ENCODE measurements at places on chromosomes 5 and 9.

GRCh38 chr9:28004900-28005299 is 431.6 kb upstream of the C9orf72 start:
- no peak for DNase-seq

DNA sequence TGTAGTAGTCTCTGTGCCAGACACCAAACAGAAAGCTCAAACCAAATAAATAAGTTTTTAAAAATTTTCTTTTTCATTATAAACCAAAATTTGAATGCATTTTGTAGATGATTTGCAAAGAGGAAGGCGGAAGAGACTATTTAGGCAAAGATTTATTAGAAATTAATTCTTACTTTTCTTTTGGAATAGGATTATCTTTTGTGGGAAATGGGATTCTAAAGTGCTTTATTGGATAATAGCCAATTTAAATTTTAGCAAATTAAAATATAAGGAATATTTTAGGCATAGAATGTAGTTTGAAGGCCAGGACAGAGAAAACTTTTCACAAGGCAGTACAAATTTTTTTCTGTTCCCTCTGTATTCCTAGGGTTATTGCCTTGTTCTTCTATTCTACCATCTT is 311.4 kb upstream of the ITGA1 start:
- DNase-seq = no peak

- no peak for DNase-seq
These were observed 149.1 kb upstream of the PIK3R1 start for GRCh38 chr5:68066277-68066955.

DNA sequence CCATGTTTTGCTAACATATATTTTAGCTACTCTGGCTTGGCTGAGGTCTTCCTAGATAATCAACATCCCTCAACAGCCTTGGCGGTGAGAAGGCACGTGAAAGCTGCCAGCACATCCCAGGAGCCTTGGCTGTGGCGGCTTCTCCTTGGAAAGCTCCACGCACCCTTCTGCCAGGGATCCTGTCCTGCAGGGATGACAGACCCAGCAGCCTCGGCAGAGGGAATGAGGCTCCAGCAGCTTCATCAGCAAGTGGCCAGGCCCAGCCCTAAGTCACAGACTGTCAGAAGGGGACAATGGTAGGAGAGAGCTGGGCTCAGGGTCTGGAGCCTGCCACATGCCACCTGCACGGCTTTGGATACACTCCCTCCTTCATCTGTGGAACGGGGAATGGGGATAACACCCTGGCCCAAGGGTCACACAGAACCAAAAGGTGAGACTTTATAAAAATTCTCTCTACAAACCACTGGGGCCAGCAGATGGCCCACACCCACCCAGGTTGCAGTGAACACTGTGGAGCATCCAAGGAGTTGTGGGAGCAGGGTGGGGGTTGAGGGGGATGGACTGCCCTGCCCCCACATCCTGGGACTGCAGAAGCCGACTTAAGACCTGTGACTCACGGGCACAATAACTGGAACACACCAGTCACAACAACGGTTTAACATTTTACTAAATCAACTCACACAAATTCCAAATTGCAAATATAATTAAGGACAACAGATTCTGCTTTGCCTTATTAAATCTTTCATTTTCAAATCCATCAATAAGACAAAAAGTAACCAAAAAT is 65.1 kb downstream of the MACROH2A1 start:
- DNase-seq = no peak

- DNase-seq = no peak
These were observed 26.3 kb downstream of the PTPA start for GRCh38 chr9:129137292-129138143.

GRCh38 chr5:78530342-78531096 is 118.1 kb downstream of the LHFPL2 start:
- no peak for DNase-seq

- no peak for DNase-seq
These were observed 60.0 kb downstream of the HRH2 start for GRCh38 chr5:175717837-175718236.

- DNase-seq = no peak
These were observed 2.5 kb downstream of the PMPCA start for GRCh38 chr9:136412962-136413361.

DNA sequence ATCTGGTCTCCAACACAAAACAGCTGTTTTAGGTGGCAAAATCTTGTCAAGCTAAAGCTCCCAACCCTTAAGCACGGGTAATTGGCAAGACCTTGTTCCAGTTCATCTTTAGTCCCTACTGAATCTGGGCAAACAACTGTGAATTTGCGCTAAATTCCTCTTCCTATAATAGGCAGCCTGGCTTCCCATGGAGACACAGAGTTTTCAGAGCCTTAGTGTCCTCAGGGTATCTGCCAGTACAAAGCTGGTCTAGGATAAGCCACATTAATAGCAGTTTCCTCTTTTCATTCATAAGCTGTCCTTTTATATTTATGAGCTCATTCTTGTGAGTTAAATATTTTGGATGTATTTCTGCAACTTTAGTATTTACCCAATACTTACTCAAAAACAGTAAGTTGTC is 59.5 kb downstream of the FGF10 start:
- DNase-seq = no peak

GRCh38 chr9:136625101-136626065 is 37.3 kb upstream of the EGFL7 start:
- peak; percentile 47 for DNase-seq

DNA sequence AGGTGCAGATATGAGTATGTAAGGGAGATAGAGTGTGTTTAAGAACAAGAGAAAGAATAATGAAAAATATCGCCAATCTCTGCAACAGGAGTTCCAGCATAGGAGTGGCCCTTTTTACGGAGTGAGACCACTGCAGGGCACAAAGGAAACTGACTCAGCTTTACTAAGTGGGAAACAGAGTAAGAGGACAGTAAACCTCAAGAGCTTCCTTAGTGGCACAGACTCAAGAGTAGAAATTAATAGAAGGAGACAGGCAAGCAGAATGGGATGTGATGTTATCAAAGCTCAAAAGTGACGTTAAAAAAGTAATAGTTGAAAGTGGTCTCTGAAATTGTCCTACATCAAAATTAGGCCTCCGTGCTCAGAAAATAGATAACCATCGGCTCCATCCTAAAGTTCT is 2.1 kb upstream of the SH3RF2 start:
- no peak for DNase-seq

GRCh38 chr9:122474561-122474960 is 3.2 kb downstream of the OR1J1 start:
- DNase-seq = no peak
